ENCODE measurements at places on chromosomes 2 and 18.

DNA sequence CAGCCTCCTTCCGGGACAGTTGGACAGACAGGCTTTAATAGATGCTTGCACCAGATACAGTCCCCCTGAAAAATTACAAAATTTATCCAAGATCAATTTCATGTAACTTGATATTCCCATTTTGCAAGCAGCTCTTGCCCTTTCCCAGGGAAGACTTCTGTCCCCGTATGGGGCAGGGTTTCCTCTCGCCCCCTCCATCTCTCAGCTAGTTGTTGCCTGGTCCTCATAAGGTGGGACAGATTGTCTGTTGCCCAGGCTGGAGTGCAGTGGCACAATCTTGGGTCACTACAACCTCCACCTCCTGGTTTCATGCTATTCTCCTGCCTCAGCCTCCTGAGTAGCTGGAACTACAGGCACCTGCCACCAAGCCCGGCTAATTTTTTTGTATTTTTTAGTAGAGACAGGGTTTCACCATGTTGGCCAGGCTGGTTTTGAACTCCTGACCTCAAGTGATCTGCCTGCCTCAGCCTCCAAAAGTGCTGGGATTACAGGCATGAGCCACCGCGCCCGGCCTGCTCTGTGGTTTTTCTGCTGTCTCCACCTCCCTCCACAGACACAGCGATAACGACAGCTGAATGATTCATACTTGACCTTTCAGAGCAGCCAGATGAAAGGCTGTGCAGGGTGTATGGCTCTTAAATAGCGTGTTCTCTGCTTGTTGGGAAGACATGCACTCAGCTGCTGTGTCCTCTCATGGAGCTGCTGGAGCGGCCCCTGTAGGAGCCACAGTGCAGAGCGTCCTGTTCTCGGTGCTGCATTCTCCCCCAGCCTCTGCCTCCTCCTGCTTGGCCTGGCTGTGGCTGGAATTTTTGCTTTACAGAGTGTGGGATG lies 61.4 kb downstream of the TTC39C start:
- peak; percentile 88 for DNase-seq

- no peak for DNase-seq
Observed at GRCh38 chr18:7535436-7536205, 31.5 kb upstream of the PTPRM start.

- peak; percentile 63 for DNase-seq
Observed at GRCh38 chr2:71157124-71157793, 26.8 kb downstream of the MPHOSPH10 start.

DNA sequence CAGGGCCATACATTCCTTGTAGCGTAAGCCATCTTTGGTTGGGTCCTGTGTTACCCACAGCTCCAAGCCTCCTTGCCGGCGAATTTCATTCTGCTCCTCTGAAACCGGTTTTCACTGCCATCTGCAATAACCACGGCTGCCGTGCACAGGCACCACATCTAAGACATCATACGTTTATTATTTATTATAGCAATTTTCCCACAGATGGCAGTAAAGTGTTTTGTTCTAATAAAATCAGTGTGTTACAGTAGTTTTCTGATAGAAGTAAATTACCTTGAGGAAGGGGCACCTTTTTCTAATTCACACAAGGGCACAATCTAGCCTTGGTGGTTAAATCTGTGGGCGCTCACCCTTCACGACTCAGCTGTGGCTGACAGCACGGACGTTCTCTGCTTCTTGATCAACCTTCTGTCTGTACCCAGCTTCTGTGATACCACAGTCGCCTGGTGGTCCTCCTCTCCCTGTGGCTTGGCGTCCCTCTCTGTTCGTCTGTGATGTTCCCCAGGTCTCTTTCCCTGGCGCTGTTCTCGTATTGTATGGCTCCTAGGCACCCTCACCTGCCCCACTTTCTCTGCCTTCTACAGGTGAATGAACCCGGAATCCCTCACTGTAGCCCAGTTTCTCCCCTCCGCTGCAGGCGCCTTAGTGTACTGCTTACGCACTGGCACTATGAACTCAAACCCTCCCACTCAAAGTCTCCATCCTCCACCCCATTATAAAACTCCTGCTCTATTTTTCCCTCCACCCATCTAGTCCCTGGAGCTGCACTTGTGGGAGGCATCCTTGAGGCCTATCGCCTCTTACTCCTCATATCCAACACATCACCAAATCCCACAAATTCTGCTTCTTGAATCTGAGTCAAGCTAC lies 236.8 kb downstream of the DYSF start:
- DNase-seq, result no peak

DNA sequence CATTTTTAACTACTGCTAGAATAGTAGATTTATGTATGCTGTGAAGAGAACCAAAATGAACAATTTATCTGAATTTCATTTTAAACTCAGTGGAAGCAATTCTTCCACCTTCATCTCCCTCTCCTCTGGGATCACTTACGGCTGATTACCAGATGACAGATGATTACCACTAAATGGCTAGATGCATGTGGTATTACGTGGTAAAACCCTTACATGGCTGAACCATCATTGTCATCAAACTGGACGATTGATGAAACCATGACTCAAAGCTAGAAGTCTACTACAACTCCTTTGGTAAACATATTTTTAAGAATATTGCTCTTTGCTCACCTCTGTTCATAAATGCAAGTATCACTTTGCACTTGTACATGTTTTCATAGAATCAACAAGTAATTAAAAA lies 48.5 kb upstream of the DOCK10 start:
- no peak for DNase-seq

DNA sequence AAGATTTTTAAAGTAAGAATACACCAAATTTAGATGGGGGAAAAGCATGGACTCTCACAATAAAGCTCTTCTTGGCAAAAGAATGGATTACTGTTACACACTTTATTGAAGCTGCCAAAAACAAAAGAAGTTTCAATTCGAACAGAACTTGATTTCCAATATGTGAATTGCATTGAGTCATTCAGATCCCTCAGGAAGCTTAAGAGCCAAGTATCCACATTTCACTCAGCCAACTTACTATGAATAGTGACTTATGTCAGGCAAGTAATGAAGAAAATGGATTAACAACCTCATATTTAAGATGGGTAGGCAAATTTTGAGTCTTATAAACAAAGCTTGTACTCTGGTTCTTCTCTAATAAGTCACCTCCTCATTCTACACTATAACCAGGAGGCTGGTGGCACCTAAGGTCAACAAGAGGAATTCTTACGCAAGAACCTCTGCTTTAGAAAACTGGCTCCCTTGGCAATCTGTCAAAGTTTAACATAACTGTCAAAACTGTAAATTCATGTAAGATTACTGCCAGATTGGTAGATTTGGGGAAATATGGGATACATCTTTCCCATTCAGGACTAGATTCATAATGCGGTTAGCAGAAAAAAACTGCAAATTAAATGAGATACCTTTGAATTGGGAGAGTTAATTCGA lies 6.0 kb downstream of the HADHA start:
- DNase-seq, result peak; percentile 16

Data from KBM-7 (cell line).